ENCODE measurements at places on chromosomes 1 and 21.

DNA sequence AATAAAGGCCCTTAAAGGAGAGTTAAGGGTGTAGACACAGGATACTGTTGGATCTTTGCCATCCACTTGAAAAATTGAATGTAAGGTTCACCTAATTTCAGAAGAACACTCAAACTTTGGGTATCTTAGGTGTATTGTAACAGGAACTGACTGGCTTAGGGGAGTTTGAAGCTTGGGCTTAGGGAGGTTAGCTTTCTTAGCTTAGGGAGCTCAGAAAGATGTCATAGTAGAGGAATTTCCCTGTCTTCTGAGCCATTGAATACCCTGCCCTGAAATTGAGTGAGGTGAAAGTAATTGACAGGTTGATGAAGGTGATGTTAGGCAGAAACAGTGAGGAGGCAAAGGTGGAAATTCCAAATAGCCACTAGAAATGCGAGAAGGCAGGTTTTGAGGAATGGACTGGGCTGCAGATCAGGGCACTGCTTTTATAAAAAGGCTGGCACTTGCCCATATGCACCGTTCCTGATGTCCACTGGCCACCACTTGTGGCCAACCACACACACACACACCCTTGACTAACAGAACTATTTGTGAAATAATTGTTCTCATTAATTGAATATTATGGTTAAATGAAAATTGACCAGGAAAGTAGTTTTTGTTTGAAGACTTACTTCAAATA, 16.5 kb downstream of the BACH1 start:
- DNase-seq: no peak

GRCh38 chr1:71106658-71107322, 26.0 kb upstream of the ZRANB2 start:
- no peak for DNase-seq

- DNase-seq: no peak
These were observed 3.8 kb upstream of the TCEA3 start for GRCh38 chr1:23428136-23428905.

DNA sequence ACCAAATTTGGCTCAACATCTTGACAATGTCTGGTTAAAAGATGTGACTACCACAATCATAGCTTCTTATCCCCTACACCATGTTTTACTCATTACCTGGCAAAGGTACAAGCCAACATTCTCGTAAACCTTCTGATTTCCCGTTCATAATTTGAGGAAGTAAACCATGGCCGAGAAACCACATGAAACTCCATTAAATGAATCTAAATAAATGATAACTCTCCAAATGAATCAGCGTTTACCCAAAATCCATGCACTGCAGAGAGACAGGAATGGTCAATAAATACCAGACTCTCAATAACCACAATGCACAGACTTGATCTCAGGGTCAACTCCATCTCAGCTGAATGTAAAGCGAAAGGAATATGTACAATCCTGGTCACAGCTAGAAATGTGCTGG, 125.2 kb downstream of the TYW3 start:
- no peak for DNase-seq

DNA sequence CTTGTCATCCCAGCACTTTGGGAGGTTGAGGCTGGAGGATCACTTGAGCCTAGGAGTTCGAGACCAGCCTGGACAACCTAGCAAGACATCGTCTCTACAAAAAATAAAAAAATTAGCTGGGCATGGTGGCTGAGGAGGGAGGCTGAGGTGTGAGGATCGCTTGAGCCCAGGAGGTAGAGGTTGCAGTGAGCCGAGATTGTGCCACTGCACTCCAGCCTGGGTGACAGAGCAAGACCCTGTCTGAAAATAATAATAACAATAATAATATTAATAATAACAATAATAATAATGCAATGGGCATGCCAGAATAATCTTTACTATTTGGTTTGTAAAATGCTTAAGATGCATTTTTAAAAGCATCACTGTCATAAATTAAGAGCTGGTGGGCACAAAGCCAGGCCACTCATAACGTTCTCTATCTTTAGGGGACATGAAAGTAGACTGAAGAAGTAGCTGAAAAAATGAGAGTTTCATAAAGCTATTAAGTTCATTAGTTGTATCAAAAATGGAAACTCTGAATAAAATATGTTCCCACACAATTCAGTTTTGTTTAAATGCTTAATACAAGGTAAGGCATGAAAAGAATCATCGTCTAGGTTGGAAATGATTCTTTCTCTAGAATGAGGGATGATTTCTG, 51.6 kb upstream of the ITPKB start:
- no peak for DNase-seq

- DNase-seq: no peak
These were observed 59.4 kb downstream of the DIPK1A start for GRCh38 chr1:92901699-92902405.
